NCI-H1694 treated with DMSO at 0.1 percent for 48 hours (cell line): ENCODE measurements at places on chromosomes 6 and 20.

- DNase-seq: no peak
Observed at GRCh38 chr6:157272866-157273755, 50.2 kb downstream of the TMEM242 start.

DNA sequence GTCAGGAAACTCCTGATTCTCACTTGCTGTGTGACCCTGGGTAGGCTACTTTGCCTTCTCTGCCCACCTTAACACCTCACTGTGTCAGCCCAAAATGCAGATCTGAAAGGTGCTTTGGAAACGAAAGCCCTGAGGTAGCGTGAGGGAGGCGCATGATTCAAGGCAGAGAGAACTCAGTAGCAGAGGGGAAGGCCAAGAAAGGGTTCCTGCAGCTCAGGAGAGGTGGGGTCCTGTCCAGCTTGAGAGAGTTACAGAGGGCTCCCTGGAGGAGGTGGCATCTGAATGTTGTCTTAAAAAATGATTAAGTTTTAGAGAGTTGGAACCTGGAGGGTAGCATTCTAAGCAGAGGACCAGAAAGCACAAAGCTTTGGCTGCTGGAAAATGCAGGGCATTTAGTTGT lies 13.6 kb downstream of the TGM2 start:
- no peak for DNase-seq

GRCh38 chr6:21984561-21984960 lies 312.3 kb downstream of the PRL start:
- DNase-seq: no peak

- DNase-seq: no peak
Observed at GRCh38 chr6:53411451-53411850, 62.7 kb upstream of the ELOVL5 start.

GRCh38 chr6:12071064-12071615 lies 59.0 kb downstream of the HIVEP1 start:
- no peak for DNase-seq

DNA sequence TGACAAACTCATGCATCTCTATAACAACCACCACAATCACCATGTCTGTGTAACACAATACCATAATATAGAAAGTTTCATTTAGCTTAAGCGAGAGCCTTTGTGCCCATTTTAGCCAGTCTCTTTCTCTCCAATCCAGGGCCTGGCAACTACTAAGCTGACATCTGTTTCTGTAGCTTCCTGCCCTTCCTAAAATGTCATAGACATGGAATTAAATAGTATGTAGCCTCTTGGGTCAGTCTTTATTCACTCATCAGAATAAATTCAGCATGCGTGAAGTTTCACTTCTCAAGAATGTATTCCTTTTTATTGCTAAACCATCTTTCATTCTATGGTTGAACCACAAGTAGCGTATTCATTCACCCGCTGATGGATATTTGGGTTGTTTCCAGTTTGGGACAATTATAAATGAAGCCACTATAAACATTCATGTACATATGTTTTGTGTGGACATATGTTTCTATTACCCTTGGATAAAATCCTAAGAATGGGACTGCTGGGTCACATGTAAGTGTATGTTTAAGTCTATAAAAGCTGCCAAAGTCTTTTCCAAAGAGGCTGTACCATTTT lies 1.7 kb upstream of the TREM2 start:
- DNase-seq: no peak

DNA sequence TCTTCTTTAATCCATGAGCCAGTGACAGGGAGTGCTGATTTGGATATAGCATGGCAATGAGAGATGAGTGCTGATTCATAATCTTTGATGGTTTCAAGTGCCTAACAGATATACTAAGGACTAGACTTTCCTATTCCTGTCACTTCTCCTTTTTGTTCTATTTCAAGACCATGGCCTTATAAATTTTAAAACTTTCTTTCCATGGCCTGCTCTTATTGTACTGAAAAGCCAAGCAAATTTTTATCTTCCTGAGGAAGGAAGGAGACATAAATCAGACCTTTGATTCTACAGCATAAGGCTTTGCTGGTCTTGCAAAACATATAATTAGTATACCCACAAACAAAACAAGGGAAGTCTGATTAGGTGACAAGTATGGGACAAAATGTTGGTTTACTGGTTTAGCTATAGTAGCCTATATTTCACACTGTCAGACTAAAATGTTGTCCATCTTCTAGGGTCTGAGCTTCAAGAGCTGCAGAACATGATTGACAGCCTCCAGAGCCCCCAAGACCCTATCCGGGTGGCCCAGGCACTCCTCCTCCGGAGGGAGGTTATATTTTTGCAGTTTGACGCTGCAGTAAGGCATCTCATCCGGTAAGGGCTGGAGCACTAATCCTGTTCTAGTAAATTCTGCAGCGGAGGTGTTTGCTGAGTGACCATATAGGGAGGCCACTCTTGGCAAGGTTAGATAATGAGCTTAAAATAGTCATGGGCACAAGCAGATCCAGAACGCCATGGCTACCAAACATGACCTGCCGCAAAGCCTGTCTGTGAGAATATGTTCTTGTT lies 82.3 kb downstream of the CD164 start:
- no peak for DNase-seq

DNA sequence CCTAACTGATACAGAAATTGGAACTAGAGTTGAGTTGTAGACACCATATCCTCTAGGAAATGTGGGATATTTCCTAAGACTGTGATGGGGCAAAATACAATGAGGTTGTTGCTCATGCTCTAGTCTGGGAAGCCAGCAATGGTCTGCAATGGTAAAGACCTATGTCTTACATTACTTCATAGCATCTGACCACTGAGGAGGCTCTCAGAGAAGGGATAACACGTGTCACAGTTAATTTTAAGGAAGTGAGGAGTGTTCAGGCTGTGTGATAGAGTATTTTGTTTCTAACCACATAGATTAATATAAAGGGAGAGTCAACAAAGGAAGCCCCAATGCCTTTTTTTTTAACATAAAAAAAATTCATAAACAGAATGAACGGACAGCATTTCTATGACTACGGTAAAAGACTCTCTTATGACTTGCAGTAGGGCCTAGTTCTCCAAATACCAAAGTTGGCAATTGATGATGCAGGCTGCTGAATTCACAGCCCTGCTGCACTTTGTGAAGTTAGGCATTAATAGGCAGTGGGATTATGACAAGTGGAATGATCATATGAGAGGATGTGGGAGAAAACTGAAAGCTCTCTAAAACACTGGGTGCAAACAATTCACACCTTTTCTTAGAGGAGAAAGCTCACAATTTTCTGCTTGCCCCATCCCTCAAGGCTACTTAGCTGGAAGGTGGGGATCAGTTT lies 13.7 kb downstream of the KCNS1 start:
- DNase-seq: no peak

- DNase-seq: no peak
Observed at GRCh38 chr6:53834132-53834531, 39.3 kb downstream of the LRRC1 start.

GRCh38 chr6:4021854-4022695 lies 56.9 kb downstream of the FAM217A start:
- no peak for DNase-seq

GRCh38 chr20:2817891-2818595 lies 1.9 kb downstream of the TMEM239 start:
- DNase-seq: no peak

DNA sequence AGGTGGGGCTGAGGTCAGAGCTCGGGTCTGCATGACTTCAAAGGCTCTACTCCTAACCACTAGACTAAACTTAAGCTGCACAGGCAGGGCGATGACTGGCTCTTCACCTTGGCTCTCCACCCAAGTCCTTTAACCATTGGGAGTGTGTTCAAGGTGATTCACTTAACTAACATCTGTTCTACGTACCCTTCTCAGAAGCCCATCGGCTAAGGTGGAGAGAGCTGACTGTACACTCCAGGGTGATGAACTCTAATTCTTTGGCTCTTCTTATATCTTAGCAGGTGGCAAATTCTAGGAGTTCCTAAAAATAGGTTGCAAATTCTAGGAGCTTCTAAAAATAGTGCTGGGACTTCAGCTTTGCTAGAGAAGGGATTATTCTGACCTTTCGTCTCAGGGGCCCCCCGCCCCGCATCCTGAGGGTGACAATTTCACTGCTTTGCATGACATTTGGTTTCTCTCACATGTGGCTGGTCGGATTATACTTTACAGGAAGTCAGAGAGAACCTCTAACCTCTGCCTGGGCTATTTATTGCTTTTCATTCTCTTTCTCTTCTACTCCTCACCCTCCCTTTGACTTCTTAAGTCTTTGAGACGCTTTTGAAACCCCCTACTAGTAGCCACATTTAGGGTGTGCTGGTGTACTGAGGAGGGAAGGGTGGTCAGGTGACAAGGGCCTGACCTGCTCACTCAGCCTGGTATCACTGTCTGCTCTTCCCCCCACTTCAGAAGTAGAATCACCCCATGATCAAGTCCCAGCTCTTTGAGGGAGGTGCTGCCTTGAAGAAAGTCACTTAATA lies 55.5 kb downstream of the PRDM1 start:
- no peak for DNase-seq

DNA sequence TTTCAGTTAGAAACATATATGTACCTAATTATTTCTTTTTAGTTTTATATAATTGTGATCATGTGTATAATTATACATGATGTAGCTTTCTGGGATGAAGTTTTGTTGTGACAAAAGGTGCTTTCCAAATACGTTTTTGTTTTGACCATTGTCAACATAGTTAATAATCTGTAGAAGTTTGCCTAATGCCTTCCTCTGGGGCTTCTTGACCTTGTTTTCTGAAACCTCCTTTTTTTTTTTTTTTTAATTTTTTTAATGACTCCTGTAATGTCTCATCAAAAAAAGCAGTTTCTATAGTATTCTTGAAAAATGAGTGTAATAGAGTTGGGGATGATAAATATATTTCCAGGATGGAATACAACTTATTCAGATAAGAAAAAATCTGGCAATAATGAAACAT lies 434.7 kb upstream of the SOX4 start:
- no peak for DNase-seq

DNA sequence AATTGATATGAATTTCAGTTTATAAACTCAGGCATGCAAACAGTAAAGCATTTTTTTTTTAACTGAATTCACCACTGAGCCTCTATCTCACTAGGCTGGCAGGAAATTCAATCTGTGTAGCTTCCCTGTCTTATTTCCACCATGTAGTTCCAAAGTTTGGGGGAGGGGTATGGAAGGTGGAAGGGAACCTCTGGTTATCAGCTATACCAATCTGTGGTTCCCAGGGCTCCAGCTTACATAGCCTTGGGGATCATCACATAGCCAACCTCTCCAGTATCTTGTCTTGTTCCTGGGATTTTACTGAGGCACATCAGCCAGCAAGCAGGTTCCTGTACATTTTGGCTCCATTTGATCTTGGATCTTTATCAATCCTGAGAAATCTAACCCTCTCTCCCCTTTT lies 15.6 kb downstream of the RAD21L1 start:
- DNase-seq: no peak

GRCh38 chr20:35651958-35652357 lies 12.7 kb downstream of the CPNE1 start:
- no peak for DNase-seq

DNA sequence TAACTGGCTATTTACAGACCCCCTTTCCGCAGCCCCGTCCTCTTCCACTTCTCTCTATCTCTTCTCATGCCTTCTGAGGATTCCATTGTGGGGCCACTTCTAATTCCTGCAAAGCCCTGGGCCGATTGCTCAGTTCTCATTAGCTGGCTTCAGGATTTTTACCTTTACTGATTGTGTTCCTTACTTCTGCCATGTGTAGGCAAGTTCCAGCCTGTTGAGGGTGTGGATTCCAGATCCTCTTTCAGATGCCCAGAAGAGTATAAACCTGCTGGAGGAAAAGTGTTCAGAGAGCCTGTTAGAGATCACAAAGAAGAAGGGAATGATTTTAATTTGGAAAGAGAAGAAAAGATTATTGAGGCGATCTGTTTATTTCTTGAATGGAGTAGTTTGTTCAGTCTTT lies 5.4 kb downstream of the DSE start:
- DNase-seq: no peak

DNA sequence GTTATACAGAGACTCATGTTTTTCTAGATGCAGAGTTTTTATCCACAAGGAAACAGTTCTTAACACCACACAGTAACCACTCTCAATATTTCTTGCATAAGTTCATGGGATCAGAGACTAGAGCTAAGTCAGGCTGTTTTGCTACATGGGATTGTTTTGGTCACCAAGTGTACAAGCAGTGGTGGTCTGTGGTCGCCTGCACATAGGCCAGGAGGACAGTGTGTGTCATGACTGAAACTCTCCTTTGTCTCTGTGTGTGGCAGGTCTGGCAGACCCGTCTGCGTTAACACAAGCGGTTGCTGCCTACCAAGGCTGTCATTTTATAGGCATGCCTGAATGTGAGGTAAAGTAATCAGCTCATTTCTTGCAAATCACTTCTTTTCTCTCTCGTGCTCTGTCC lies 18.9 kb downstream of the WRNIP1 start:
- DNase-seq: no peak

GRCh38 chr6:46867411-46867810 lies 54.3 kb downstream of the ADGRF5 start:
- no peak for DNase-seq

GRCh38 chr6:159125014-159125609 lies 44.1 kb upstream of the FNDC1 start:
- DNase-seq: no peak

DNA sequence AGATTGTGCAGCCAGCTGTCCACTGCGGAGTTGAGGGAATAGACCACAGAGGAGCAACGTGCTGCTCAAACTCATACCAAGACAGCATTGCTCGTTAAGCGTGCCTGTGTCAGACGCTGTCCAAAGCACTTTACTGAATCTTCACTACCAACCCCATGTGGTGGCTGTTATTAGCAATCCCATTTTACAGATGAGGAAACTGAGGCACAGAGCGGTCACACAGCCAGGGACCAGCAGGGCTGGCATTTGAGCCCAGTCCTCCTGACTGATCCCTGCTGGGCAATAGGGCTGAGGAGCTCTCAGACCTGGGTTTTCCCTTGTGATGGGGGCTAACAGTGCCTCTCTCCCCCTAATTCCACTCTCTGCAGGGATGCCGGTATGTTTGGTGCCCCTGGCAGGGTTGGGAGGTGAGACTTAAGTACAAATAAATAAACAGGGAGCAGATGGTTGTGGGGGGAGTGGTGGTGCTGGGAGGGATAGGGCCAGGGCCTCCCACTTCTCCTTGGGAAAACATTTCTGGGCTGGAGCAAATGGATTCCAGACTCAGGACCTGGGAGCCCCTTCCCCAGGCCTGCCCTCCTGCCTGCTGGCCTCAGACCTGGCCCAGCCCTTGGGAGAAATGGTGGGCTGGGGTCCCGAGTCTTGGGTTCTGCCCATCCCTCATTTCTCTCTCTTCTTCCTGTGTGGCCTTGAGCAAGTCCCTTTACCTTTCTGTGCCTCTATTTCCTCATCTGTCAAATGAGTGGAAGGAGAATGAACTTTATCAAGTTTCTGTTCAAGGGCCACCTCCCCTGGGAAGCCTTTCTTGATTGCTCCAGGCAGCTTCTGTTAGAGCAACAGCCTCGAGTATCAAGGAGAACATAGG lies 17.7 kb downstream of the SRXN1 start:
- no peak for DNase-seq

GRCh38 chr20:32479012-32479411 lies 106.1 kb downstream of the NOL4L start:
- DNase-seq: no peak

GRCh38 chr6:14423955-14424354 lies 306.4 kb downstream of the CD83 start:
- DNase-seq: no peak
